Stimulated activated CD8-positive, alpha-beta memory T cell treated with anti-CD3 and anti-CD28 coated beads, Interleukin-7, amount 100 ng/mL, for 24 hours (primary cell): ENCODE measurements at places on chromosomes 6 and 20.

DNA sequence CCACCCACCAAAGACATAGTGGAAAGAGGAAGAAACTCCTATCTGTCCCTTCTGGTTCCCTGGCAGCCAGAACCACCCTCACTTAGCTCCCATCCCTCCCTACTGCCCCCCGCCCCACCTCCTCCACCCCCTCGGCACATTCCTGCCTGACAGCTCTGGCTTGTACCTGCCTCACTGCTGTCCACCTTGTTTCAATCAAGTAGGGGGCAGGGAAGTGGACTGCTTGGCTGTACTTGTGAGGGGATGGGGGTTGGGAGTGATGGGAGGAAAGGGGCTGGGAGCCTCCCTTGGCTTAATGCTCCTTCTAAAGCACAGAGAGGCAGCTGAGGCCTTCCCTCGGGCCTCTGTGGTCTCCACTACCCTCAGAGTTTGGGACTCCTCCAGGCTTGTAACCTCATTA, 22.1 kb upstream of the ZNF76 start:
- DNase-seq, result no peak

- no peak for DNase-seq
Observed at GRCh38 chr6:168290095-168290494, 29.5 kb downstream of the DACT2 start.

DNA sequence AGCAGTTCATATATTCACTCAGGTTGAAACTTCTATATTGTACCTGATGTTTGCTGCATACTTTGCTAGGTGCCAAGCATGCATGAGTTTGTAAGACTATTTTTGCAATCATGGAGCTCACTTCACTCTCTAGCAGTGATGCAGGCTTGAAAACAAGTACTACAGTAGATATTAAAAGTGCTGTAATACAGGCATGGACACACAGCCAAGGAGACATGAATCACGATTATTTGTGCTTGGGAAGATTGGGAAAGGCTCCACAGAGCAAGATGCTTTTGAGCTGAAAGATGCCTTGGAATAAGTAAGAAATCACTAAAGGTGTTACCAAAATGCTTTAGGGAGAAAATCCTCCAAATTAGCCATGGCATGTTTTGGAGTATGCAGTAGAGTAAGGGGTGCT, 427.4 kb downstream of the UTRN start:
- DNase-seq, result no peak

DNA sequence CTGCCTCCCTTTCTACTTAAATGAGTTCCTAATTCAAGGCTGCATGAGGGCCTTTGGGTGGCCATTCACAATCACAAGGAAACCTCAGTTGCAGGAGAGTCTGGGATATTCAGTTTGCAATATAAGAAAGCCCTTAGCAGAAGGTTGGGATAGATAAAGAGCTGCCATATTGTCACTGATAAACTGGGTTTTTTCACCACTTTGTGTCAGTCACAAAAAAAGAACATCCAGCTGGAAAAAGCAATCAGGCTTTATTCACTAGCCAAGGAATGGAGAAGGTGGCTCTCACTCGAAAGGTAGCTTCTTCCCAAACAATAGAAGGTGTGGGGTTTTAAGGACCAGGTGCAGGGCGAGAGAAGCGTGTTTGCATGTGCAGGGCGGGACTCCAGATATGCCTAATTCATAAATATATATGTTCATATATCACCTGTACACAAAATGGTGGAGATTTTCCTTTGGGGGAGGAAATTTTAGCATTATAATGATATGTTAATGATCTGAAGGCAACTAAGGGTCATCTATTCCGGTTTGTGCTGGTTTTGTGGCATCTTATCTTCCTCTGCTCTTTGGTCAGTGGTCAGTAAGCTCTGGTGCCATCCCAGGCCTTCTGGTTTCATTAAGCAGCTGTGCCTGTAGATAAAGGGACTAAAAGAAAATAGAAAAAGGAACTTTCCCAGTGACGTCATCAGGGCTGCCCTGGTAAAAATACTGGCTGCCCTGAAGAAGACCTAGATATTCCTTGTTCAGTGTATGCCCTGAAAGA, 97.1 kb upstream of the IYD start:
- no peak for DNase-seq

- DNase-seq, result no peak
Observed at GRCh38 chr6:55319961-55320695, 7.1 kb upstream of the GFRAL start.

DNA sequence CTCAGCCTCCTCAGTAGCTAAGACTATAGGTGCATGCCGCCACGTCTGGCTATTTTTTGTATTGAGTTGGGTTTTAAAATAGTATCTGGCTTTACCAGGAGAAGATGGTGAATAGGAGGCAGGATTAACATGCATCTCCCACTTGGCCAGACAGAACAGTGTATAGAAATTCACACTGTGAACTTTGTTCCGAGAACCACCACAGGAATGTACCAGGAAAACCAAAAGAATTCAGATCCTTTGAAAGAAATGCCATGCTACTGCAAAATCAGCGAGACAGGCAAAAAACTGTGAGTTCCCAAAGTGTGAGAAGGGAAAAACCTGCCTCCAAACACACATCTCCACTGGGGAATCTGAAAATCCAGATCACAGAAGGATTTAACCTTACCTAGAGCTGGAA, 327.6 kb downstream of the NKAIN2 start:
- DNase-seq, result no peak

- DNase-seq, result no peak
Observed at GRCh38 chr6:36840432-36841403, 1.5 kb upstream of the CPNE5 start.

GRCh38 chr6:100305209-100305869, 159.4 kb downstream of the SIM1 start:
- DNase-seq, result no peak

GRCh38 chr6:138250513-138251247, 32.4 kb upstream of the PBOV1 start:
- DNase-seq, result no peak

GRCh38 chr20:17572034-17572638, 2.3 kb downstream of the DSTN start:
- DNase-seq, result no peak

- DNase-seq, result no peak
Observed at GRCh38 chr20:37421060-37421905, 75.3 kb downstream of the SRC start.

DNA sequence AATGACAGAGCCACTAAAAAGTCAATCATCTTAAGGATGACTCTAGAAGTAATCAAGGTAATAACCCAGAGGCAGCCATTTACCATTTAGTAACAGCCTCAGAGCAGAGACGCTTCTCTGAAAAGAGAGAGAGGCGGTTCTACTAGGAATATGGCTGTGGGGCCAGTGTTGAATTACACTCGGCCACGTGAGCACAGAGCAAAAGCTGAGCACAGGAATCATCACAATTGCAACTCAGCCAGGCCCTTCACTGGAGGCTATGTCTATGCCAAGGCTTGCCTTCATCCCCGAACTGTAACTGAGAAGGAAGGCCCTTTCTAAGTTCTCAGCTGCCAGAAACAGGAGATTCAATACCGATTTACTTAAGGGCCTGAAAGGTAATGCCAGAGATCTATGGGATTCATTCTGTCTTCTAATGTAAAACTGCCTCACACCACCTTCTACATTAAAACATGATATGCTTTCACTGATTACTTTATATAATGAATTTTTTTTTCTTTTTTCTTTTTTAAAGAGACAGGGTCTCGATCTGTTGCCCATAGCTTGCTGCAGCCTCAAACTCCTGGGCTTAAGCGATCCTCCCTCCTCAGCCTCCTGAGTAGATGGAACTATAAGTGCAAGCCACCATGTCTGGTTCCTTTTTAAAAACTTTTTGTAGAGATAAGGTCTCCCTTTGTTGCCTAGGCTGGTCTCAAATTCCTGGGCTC, 67.6 kb downstream of the NUDT3 start:
- DNase-seq, result no peak

DNA sequence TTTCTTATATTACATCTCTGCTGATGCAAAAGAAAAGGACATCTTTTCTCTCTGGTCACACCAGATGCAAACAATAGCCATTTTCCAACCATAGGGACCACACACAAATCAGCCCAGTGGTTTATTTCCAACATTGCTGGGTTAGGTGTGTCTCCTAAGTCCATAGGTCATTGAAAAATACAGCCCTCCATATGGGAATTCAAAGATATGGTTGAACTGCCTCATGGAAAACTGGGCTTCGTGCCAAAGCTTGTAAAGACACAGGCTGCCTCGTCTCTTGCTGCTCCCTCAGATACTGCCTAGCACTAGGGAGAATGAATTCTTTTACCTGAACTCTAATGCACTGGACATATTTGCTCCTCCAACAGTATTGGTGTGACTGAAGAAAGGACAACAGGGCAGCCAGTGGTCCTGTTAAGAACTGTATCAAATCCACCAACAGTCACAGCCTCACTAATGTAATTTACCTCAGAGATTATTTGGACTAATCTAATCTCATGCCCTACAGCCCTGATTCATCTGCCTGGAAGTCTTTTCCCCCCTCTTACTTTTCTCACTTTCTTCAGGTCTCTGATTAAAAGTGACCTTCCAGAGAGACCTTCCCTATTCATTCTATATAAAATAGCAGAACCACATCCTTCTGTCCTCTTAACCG, 48.3 kb upstream of the TBC1D32 start:
- no peak for DNase-seq
